AG20443 (cell line): ENCODE measurements at places on chromosomes 7 and 10.
A peak's percentile ranks its signal among the peaks of the same experiment; 100 is the strongest.

GRCh38 chr10:118007773-118008172 is 39.0 kb downstream of the RAB11FIP2 start:
- DNase-seq: no peak

DNA sequence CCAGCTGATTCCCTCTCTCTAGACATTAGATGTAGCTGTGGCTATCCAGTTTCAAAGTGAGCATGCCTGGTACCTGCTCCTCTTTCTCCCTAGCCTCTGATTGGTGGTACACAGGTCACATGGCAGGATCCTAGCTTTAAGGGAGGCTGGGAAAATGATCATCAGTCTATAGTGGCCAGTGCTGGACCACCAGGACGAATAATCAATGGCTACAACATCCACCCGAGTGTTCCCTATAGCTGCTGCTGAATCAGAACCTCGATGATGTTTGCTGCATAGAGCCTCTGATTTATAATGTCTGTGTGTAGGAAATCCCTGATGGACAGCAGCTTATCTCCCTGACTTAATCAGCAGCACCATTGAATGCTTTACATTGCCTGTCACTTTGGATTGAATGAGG is 28.9 kb upstream of the LMTK2 start:
- no peak for DNase-seq

DNA sequence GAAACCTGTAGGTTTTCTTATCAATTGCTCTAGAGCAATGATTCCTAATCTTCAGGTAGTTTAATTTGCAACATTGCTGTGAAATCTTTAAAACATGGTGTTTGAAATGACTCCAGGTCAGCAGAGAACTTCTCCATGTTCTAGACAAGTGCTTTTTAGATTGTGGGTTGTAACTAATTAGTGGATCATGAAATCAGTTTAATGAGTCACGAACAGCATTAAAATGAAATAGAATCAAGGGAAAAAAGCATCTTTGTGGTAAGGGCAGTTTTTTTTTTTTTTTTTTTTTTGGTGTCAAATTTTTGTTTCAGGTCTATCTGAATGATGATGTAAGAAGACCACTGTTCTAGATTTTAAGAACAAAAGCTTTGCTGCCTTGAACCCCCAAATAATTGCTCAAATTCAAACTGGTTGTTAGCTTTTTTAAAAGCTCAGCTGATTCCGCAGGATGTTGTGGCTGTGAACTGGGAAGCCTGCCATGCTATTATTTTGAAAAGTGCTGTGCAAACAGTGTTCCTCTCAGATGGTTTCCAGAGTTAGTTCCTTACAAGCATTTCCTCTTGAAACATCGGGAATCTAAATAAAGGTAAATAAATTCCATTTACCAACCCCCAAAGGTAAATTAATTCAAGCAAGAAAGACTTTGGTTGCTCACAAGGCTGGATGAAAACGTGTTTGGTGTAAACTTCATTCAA is 13.1 kb upstream of the PDK4 start:
- peak; percentile 48 for DNase-seq

GRCh38 chr10:29798921-29799690 is 164.3 kb upstream of the SVIL start:
- DNase-seq: peak; percentile 33

DNA sequence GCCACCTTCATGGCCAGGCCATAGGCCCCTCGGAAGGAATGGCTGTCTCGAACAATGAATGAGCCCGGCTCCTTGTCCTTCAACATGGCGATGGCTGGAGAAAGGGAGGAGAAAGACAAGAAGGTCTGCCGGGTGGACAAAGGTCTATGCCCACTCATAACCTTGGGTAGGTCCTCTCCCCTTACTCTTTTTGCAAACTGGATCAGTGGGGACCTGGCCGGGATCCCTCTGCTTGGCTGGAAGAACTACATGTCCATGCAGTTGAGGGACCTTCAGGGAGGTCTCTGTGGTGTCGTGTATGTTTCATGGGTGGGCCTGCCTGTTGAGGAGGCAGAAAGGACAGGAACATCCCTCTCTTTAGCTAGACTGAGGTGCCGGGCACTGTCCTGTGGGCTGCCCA is 284.8 kb downstream of the TNS3 start:
- no peak for DNase-seq
